Stimulated activated CD8-positive, alpha-beta memory T cell treated with anti-CD3 and anti-CD28 coated beads, Interleukin-15, amount 100 ng/mL, for 24 hours (primary cell): ENCODE measurements at places on chromosomes 12 and 14.

- DNase-seq = no peak
These were observed 58.4 kb upstream of the STAC3 start for GRCh38 chr12:57309420-57309819.

GRCh38 chr14:90986510-90986909, 73.9 kb downstream of the RPS6KA5 start:
- no peak for DNase-seq

DNA sequence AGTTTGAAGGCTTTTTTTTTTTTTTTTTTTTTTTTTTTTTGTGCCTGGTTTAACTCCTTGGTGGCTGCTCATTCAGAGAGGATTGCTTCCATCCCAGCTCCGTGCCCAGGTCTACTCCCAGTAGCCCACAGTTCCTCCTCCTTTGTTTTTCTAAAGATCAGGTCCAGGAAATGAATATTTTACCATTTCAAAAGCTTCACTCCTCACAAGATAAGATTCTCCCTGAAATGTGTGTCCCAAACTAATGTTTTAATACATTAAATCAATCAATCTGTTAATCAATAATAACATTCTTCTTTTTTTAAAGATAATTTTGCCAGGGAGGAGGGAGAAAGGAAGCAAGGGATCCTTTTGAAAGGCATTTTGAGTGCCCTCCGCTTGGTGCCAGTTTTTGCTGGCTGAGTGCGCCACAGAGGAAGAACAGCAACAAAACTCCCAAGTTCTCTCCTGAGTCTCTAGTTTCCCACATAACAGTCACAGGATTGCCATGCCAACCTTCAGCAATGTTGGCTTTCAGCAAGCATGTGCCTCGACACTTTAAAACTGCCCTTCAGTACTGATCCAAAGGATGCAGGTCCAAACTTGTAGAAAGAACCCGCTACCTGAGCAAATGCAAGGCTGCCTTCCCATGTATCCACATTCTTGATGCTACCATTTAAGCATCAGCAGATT, 99.2 kb downstream of the RMST start:
- no peak for DNase-seq

DNA sequence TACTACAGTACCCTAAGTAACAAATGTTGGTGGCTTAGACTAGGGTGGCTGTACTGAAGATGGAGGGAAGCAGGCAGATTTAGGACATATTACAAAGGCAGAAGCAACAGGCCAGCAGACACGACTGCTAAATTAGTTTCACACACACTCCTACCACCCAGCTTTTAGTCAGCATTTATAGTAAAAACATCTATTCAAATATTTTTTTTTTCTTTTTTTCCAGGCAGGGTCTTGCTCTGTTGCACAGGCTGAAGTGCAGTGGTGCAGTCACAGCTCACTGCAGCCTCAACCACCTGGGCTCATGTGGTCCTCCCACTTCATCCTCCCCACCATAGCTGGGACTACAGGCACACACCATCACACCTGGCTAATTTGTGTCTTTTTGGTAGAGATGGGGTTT, 72.9 kb downstream of the CDK17 start:
- no peak for DNase-seq

- no peak for DNase-seq
These were observed 7.7 kb upstream of the LTBP2 start for GRCh38 chr14:74619672-74620131.

- no peak for DNase-seq
These were observed 12.6 kb downstream of the CFL2 start for GRCh38 chr14:34701808-34702207.

DNA sequence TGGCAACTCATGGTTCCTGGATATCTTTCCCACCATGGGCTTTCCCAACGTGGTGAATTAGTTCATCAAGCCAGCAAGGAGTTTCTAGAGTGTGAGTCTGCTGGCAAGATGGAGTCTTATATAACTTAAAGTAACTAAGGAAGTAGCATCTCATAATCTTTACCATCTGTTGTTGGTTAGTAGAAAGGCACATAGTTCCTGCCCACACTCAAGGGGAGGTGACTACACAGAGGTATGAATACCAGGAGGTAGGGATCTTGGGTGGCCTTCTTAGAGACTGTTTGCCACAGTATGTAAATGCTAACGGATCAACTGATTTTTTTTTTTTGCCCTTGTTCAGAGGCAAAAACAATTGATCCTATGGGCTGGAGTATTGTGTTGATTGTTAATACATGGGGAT, 446.9 kb downstream of the ATP23 start:
- DNase-seq = no peak

- no peak for DNase-seq
These were observed 201.6 kb upstream of the NOS1 start for GRCh38 chr12:117563007-117563406.

GRCh38 chr12:94218233-94218632, 69.9 kb downstream of the PLXNC1 start:
- no peak for DNase-seq

GRCh38 chr14:105107351-105107750, 42.1 kb upstream of the GPR132 start:
- DNase-seq = no peak

DNA sequence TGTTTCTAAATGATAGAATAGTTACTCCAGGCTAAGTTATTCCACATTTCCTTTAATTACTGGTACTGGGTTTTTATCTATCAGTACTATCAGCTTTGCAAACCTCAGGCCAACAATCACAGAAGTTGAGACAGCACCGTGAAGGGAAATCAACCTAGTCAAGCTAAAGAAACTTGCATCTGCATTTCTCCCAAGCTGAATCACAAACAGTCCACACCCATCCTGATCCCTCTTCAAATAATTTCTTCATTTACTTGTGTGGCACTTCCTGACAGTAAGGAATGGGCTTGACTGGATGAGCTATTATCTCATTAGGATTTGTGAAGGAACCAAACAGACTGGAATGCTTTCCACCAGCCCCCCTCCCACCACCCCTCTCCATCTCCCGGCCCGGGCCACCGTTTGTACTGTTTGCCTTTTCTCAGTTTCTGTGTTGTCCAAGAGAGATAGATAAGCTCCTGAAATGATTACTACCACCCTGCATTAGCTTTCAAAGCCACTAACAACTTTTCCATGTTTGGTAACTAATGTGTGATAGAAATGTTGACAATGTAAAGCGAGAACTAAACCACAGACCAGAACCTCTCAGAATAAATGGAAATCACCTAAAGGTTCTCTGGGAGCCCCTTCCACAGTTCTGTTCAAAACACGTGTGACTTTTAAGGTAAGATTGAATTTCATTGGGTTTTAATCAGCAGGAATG, 236.3 kb downstream of the SLC25A21 start:
- no peak for DNase-seq

GRCh38 chr12:116927244-116927940, 16.6 kb downstream of the FBXW8 start:
- no peak for DNase-seq

GRCh38 chr14:58942516-58942915, 246.0 kb upstream of the DAAM1 start:
- no peak for DNase-seq

- no peak for DNase-seq
These were observed 355.3 kb upstream of the FKBP4 start for GRCh38 chr12:2439332-2440100.

GRCh38 chr12:56151672-56152131, 685 bp upstream of the MYL6B start:
- DNase-seq = peak; percentile 35

DNA sequence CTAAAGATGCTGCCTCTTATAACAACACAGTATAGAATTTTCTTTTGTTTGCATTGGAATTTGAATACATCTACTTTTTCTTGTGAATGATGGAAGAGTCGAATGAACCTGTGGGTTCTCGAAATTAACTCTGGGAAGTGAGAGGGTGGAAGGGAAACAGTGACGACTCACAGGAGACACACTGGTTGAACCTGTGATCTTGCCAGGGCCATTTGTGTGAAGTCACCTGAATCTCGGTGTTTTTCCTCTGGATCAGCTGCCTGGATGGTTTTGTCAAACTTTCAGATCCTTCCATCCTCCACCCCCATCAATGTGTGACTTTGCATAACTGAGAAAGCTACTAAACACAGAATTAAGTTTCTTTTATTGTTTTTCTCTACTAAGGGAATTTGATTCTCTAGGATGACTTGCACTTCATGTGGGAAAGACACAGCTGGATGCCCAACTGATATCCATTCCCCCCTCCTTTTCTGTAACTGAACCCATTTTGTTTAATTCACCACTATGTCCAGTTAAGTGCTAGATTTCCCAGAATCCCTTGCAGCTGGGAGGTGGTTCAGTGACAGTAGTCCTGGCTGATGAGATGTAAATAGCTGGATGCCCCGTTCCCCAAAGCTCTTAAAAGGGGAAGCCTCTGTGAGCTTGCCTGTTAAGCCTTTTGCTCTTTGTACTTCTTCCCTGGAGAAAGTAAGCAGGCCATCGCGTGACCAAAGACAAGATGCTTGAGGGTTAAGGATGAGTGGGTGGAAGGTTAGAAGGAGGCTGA, 6.3 kb downstream of the PPFIBP1 start:
- no peak for DNase-seq

GRCh38 chr12:48002414-48002730, 1.9 kb downstream of the COL2A1 start:
- no peak for DNase-seq

GRCh38 chr12:104215638-104216297, at the start of gene TXNRD1:
Gene TXNRD1, plus strand, starts transcription at chr12:104215779. Its CDS starts 24 bp downstream, at chr12:104215803.
- DNase-seq = peak; percentile 63

- peak; percentile 25 for DNase-seq
These were observed 515.4 kb downstream of the FUT8 start for GRCh38 chr14:65927931-65928356.

DNA sequence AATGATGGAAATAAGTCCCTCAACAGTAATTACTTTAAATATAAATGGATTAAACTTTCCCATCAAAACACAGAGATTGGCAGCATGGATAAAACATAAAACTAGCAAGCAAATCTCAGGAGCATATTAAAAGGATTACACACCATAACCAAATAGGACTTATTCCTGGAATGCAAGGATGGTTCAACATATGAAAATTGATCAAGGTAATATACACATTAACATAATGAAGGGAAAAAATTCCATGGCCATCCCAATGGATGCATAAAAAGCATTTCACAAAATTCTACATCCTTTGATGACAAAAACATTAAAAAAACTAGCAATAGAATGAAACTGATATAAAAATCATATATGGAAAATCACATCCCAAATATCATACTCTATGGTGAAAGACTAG, 13.6 kb downstream of the CACNA2D4 start:
- DNase-seq = no peak

- no peak for DNase-seq
These were observed 15.7 kb downstream of the OSBPL8 start for GRCh38 chr12:76543813-76544347.

DNA sequence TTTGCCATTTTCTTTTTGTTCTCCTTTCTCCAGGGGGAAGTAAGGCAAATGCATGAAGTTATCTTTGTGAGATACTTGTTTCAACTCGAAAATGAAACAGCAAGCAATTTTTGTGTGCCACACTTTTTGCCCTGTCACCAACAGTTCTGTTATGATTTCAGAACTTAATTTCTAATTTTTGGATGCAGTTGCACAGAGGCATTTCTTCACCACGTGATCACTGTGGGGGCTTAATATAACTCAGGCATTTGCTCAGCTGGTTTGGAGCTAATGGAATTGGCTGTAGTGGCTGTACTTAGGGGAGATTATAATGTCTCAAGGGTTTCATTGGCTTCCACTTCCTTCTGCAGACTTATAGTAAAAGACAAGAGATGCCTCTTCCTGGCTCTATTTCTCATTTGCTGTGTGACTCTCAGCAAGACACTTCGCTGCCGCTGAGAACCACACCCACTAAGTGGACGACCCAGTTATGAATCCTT, 452.4 kb downstream of the RAD51B start:
- no peak for DNase-seq

- no peak for DNase-seq
These were observed 100.2 kb downstream of the RIMBP2 start for GRCh38 chr12:130615861-130616345.

- DNase-seq = no peak
These were observed 129.3 kb downstream of the ZFP36L1 start for GRCh38 chr14:68663385-68664076.

DNA sequence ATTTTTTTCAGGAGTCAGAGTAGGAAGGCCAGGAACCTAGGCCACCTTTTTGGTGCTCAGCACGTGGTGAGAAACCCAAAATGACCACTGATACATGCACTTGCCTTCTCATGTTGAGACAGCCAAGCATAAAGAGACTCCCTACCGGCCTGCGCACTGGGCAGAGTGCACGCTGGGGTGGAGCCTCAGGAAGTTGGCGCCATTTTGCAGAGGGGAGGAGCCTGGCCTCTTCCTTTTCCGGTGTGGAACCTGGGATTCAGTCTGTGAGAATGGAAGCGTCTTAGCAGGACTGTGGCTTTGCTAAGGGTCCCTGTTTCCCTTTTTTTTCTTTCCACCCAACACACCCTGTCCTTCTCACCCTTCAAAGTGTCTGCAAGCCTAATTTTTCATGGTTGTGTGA, 62.9 kb upstream of the RTRAF start:
- no peak for DNase-seq

- no peak for DNase-seq
These were observed 76.4 kb downstream of the CLIP1 start for GRCh38 chr12:122346054-122346453.

- no peak for DNase-seq
These were observed 154.6 kb downstream of the SLC6A15 start for GRCh38 chr12:84757978-84758377.

DNA sequence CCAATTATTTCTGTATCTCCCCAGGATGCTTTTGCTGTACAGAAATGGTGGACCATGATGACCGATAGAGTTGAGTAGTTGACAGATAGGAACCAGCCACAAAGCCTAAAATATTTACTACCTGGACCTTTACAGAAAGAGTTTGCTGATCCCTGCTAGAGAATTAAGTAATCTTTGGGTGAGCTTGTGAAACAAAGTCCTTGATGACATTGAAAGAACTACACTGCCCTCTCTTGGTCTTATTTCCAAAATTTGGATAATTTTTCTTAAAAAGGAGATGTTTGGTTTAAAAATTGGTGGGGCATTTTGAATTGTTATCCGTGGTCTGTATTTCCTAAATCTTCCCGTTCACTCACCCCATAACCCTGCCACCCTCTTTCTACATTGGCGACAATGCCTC, 13.7 kb upstream of the TCTN1 start:
- DNase-seq = no peak

DNA sequence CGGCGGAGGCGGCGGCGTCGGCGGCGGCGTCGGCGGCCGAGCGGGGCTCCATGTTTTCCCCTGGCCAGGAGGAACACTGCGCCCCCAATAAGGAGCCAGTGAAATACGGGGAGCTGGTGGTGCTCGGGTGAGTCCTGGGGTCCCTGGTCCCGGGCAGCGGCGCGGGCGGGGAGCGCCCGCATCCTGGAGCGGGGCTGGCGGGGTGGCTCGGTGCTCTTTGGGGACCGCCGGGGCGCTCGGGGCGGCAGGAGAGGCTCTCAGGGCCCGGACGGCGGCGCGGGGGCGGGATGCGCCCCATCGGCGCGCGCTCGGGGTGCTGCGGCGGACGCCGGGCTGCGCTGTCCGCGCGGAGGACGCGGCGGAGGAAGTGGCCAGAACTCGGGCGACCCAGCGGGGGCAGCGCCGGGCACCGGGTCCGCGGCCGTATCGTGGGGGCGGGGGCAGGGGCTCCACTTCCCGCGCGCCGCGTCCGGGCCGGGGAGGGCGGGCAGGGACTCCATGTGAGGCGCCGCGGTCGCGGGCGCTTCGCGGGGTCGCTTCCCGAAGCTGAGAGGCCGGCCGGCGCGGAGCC, 485 bp downstream of the PELI2 start:
- DNase-seq = no peak

- no peak for DNase-seq
These were observed 92.8 kb upstream of the METAP2 start for GRCh38 chr12:95380997-95381786.
